T-helper 9 cell (primary cell): ENCODE measurements at places on chromosomes 3 and 15.

DNA sequence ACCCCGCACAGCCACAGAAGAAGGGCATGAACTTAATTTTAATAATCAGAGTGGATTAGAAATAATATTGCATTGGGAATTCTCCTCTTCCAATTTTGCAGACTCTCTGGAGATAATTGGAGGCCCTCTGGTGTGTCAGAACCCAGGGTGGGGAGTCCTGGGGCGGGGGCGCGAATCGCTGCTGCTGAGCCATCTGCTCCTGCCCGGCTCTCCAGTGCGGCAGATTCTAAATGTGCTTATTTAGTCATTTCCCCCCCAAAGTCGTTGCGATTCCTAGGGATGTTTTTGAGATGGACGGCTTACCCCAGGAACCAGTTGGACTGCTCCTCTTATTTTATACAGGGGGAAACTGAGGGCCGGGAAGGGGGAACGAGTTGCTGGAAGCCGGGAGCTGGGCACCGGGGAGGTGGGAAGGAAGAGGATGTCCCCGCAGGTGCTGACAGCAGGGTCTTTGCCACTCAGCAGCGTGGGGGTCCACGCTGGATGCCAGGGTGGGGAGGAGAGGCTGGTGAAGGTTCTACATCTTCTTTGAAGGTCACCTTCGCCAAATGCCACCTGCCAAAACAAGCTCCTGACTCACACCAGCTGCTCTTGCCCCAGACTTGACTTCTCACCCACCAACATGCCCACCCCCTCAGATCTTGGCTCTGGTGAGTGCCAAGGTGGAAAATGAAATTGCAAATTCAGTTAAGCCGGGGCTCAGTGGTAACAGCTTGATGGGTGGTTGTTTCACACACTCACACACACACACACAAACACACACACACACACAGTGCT, 91.3 kb upstream of the PRR23E start:
- no peak for DNase-seq

DNA sequence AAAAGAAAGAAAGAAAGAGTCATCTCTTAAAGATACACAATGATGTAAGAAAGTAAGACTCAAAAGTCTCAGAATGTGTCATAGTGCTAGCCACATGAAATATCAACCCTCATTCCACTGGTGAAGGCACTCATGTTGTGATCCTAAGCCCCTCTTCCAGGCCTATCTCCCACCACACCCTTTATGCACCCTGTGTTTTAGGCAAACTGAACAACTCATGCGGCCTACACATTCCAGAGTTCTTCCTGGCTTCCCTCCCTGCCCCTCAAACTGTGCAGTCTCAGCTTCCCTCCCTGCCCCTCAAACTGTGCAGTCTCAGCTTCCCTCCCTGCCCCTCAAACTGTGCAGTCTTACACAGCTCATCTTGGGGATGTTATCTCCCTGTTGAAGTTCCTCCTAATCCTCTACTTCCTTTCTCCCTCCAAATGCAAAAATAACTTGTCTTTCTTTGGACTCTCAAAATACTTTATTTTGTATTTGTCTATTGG, 69.0 kb upstream of the FNDC3B start:
- DNase-seq, result no peak

DNA sequence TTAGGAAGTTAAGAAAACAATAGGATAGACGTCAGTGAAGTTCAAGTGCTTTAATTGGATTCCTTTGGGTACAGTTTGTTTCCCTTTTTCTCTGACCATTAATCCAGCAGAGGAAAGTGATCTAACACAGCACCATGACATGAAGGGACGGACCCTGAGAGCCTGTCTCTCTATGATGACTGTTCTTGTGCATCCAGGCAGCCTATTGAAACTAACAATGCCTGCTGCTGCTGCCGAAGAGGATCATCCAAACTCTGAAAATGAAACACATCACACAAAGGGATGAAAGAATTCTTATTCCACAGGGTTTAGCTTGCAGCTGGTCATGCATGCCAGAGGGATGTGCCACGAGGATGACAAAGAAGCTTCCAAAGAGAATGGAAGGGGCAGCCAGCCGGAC, 75.5 kb downstream of the ZBTB20 start:
- no peak for DNase-seq

DNA sequence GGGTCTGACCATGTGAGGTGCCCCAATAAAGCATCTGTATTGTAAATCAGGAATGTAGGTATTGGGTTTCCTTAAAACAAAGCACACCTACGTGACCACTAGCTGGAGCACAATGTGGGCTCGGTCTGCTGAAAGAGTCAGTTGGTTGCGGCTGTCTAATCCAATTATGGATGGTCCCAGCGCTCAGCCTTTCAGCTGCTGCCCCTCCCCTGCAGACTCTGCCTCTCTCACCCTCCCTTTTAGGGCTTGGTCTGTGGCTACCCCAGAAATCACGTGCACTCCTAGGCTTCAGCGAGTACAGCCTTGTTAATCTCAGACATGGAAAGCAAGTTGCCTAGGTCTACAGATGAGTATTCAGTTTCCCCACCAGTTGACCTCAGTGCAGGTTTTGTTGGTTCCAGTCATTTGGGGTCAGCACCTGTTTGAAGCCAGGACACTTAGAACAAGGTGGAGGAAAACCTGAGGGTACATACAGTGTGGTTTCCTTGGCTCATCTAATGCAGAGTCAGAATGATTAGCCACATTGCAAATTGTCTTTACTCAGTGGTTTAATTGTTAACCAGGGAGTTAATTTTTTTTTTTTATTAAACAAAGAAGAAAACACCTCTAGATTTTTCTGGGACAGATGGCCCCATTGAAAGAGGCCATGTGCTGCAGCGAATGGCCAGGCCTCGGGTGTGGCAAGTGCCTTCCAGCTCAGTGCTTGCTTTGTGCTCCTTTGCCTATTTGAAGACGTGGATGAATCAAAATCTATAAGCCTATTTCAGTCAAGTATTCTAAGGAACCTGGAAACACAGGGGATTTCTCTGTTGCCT, 137.7 kb downstream of the IGF1R start:
- no peak for DNase-seq

- DNase-seq, result no peak
Observed at GRCh38 chr3:66983101-66983500, 15.0 kb upstream of the KBTBD8 start.

- DNase-seq, result no peak
Observed at GRCh38 chr3:41239587-41239986, 40.3 kb downstream of the CTNNB1 start.

GRCh38 chr15:68114356-68114755, 60.2 kb downstream of the PIAS1 start:
- no peak for DNase-seq

DNA sequence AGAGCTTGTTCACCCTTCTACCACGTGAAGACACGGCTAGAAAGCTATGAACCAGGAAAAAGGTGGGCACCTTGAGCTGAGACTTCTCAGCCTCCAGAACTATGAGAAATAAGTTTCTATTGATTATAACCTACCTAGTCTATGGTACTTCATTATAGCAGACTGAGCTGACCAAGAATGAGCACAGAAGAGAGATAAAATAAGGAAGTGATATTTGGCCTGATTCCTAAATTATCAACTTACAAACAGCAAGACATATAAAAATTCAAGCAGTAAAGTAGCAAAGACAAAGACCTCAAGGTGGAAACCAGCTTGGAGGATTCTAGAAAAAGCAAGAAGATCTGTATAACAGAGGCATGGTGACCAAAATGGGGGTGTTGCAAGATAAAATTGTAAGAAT, 63.9 kb upstream of the OSTN start:
- no peak for DNase-seq

- peak; percentile 15 for DNase-seq
Observed at GRCh38 chr3:88203642-88204055, 53.9 kb downstream of the C3orf38 start.

DNA sequence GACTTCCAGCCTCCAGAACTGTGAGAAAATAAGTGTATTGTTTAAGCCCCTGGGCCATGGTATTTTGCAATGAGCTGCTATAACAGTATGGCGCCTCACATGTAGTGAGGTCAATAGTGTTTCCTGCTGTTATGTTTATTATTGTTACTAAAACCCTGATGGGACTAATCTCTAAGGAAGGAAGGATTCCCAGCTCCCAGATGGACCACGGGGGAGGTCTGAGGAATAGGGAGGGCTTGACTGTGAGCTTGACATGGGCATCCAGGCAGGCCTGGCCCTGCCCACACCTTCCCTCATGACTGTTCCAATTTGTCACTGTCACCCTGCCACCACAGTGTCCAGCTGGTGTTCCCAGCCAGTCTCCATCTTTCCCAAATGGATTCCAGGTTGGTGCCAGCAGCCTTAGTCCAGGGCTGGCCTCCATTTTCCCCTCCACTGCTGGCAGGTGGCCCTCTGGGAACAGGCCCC, 14.5 kb upstream of the SLC41A3 start:
- DNase-seq, result no peak

DNA sequence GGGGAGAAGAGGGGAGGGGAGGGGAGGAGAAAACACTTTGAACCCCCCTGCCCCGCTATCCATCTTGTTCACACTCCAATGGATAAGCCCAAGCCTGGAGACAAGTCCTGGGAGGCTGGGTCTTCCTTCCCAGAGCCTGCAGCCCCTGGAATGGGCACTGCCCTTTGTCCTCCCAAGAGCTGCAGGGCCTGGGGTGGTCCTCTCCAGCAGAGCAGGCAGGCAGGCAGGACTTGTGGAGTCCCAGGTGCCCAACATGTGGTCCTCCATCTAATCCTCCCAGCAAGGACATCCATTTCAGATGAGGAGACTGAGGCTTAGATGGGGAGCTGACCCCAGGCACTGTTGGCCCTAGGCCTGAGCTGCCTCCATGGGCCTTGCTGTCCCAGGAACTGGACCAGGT, 10.4 kb upstream of the MESP2 start:
- no peak for DNase-seq

- no peak for DNase-seq
Observed at GRCh38 chr15:51782357-51782896, 31.0 kb downstream of the TMOD2 start.

GRCh38 chr3:77526573-77527113, 486.7 kb downstream of the ROBO2 start:
- DNase-seq, result no peak

- DNase-seq, result no peak
Observed at GRCh38 chr3:152841131-152841530, 6.2 kb downstream of the P2RY1 start.

DNA sequence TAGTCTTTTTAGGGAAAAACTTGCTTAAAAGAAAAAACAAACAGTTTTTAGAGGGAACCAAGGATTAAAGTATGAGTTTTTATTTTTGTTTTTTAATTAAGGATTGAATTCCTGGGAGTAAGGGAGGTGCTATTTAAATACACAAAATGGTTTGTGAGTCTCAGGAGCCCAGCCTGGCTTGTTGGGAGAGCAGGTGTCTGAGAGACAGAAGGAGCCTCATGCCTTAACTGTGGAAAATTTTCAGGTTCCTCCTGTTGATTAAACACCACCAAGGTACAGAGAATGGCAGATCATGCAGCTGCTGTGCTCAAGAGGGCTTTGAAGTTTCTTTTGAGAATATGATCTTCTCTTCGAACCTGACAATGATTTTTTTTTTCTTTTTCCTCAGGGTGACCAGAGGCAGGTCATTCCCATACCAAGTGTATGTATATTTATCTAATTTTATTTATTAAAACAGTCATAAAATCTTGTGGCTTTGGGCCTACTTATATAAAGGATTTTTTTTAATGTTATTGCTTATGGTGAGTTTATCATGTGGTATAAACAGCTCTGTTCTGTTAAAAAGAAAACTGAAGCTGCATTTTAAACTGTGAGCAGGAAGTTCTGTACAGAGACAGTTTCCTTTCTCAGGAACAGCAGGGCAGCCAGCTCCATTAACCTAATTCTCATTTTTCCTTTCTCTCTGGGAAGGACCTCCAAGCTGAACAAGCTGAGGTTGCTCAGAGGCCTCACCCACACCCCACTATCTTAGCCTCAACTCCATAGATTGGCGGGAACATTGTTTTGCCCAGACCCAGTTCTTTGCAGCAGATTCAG, 33.7 kb upstream of the VILL start:
- no peak for DNase-seq

- no peak for DNase-seq
Observed at GRCh38 chr3:28320981-28321380, 27.5 kb upstream of the ZCWPW2 start.

- no peak for DNase-seq
Observed at GRCh38 chr3:121970047-121970446, 52.0 kb downstream of the ILDR1 start.

DNA sequence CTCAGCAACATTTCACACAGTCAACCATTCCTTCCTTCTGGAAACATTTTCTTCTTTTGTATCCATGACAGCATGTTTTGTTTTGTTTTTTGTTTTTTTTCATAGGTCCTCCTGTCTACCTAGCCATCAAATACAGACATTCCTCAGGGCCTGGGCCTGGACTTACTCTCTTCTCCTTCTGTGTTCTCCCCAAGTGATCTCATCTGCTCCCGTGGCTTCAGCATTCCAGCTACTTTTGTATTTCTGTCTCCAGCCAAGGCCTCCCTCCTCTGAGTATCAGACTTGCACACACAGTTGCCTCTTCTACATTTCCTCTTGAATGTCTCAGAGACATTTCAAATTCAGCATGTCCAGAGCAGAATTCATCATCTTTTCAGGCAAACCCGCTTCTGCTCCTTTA, 82.4 kb downstream of the HCN4 start:
- no peak for DNase-seq

GRCh38 chr3:64019271-64019670, 4.0 kb downstream of the PSMD6 start:
- DNase-seq, result no peak

GRCh38 chr15:98719137-98719740, 70.9 kb downstream of the IGF1R start:
- no peak for DNase-seq

DNA sequence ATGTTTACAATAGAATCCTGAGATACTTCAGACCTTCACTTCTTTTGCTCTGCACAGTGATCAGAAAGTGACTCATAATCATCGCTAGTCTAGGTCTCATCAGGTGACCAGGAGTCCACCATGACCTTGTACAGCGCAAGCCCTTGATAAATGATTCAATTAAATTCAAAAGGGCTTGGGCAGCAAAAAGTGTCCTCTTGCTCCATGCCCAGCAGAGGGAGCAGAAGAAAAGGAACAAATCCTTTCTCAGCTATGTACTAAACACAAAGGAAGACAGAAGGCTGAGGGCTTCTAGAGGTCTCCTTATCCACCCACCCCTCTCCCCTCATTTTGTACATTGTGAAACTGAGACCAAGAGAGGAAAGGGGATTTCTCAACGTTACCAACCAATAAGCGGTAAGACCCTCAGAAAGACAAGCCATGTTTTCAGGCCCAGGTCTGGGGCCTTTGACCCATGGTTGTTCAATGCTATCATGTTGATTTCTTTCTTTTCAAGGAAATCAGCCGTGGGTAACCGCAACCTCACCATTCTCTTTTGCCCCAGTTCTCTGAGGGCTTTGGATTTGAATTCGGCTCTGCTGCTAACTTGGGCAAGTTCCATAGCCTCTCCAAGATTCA, 74.8 kb downstream of the AQP9 start:
- no peak for DNase-seq

DNA sequence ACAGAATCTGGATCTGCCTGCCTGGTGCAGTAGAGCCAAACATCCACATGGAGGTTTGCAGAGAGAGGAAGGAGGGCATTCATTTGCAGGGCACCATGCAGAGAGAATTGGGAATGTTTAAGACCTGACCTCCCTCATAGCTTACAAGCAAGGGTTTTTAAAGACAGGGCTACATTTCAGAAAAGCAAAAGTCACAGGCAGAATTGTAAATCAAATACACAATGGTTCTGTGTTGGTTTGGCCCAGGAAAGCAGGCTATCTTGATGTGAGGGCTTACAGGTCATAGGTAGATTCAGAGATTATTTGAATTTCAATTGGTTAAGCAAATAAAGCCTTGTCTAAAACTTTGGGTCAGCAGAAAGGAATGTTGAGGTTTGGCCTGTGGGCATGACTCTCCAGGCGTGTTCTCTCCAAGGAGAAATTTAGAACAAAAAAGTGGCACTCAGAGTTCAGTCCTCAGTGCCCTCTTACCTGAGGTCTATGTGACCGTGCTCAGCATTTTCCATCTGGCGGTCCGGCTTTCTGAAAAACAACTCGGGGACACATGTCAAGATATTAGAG, 91.5 kb downstream of the CD47 start:
- DNase-seq, result no peak
